Stimulated activated CD8-positive, alpha-beta memory T cell treated with anti-CD3 and anti-CD28 coated beads, Interleukin-2, amount 100 ng/mL, for 1 hour (primary cell): ENCODE measurements at places on chromosomes 13 and 19.

- DNase-seq, result peak; percentile 50
Observed at GRCh38 chr19:42401365-42402303, 11.5 kb upstream of the CNFN start.

- DNase-seq, result no peak
Observed at GRCh38 chr13:37001921-37002250, 1.3 kb downstream of the EXOSC8 start.

DNA sequence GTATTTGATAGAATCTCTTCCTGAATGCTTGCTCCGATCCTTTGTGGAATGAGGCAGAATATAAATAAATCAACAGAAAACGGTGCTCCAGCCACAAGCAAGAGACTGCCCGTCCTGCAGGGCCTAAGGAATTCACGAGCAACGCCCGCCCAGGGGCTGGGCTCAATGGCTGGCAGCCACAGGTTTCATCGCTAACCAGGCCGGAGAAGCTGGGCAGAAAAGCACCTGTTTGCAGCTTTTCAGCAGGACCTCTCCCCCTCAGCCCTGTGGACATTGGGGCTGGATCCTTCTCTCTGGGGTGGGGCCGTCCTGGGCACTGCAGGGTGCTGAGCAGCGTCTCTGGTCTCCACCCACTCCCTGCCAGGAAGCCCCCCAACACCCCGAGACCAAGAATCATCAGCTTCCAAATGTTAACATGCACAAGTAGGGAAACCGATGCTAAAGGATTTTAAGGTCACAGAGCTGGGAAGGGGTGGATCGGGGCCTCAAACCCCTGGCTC, 102.5 kb downstream of the GADD45B start:
- no peak for DNase-seq

DNA sequence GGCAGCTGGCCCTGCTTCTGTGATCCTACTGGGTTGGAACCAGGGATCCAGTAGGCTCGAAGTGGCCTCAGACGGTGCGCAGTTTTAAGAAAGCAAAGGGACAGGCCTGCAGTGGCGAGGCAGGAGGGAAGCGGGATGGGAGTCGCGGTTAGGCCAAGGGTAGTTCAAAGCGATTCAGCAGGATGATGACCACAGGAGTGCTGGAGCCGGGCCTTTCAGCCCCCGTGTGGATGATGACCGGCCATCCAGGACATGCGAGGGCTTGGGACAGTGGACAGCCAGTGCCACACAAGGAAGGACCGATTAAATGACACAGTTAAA, 854 bp downstream of the RNASEH2B start:
- no peak for DNase-seq

DNA sequence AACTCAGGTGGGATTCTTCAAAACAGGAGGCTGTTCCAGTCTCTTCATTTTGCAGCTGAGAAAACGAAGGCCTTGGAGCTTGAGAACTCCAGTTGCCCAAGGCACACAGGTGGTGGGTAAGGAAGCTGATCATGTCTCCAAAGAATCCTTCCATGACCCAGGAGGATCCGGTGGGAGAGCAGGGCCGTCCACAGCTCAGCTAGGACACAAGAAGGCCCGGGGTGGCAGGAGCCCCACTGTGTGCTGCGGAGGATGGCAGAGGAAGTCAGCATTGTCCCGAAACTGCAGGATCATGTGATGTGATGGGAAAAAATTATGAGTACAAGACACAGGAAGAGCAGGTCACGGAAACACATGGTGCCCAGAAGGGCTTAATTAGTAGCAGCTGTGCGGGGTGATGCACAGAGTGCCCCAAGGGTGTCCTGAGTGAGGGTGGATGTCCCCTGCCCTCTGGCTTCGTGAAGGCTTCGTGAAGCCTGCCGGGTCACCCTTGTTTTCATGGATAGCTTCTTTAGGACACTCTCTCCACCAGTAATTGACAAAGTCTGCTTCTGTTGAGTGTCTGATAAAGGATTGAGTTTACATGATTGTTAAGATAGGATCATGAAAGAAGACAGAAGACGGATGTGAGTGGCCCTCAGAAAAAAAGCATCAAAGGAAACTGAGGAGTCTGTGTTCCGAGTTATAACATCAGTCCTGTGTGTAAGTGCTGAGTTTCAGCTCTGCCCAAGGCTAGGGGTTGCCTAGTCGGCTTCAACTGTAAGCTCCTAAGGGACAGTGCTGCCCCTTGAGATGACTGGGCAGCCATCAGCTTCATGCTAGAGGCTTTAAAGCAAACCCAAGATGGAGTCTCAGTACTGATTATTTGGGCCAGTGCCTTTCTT, 33.8 kb upstream of the SACS start:
- DNase-seq, result no peak

DNA sequence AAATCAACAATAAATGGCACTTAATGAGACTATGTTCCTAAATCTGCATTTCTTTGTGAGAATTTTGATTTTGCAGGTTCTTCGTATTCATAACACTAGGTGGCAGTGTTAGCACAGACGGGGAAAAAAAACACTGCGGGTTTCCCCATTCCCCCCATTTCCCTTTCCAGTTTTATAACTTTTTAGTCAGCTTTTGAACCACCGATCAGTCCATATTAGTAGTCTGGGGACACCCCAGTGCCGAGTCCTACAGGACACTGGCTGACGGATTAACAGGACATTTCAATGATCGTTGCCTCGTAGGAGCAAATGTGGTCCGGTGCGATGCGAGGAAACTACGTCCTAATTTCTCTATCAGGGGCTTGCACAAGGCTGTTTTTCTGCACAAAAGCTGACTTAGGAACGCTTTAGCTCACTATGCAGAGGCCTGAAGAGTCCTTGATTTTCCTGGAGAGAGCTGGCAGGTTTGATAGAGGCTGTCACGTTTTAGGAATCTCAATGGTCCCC, 234.3 kb downstream of the LMO7 start:
- no peak for DNase-seq

DNA sequence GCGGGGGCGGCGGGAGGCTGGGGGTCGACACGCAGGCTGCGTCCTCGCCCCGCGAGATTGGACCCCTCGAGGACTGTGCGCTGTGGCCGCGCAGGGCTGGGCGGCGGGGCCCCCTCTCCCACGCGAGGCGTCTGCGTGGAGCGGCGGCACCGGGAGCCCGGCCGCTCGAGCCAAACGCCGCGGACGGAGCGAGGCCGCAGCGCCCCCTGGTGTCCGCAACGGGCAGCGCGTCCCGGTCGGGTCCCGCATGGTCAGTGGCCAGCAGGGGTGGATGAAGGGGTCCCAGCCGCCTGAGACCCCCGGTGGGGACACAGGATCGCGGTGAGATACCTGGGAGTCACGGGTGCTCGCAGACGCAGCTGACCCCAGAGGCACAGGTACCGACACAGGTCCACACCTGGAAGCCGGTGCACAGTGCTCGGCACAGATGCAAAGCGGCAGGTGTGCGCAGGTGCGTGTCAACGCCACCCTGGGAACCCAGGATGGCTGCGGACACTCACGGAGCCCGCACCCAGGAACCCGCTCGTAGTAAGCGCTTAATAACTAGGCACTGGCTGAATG, 2.1 kb upstream of the CIRBP start:
- peak; percentile 57 for DNase-seq

GRCh38 chr13:109333893-109334651, 452.3 kb downstream of the IRS2 start:
- no peak for DNase-seq

DNA sequence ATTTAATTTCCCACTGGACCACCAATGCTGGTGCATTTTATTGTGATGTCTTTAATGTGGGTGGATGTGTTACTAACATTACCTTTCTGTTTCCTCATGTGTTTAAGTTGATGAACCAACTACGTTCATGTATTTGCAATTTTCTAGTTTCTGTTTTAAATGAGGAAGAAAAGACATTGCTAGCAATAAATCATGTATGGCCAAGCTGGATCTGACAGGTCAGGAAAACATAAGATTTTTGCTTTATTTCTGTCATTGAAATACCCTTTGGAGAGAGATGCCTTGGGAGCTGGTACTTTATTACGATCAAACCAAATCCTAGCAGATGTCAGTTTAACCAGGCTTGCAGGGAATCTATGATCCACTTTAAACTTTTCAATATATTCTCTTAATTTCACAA, 553.2 kb downstream of the RFC3 start:
- DNase-seq, result no peak

DNA sequence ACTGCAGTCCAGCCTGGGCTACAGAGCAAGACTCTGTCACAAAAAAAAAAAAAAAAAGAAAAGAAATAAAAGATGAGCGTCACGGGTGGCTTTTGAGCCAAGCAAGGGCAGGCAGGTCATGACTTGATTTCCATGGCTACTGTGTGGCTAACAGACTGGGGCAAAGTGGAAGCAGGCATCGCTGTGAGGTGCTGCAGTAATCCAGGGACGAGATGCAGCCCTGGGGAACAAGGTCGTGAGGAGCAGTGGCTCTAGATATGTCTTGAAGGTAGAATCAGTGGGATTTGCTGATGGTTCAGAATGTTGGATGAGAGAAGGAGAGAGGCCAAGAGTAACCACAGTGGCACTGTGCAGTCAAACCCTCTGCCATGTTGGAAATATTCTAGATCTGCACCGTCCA, 14.2 kb downstream of the HAS1 start:
- DNase-seq, result no peak

DNA sequence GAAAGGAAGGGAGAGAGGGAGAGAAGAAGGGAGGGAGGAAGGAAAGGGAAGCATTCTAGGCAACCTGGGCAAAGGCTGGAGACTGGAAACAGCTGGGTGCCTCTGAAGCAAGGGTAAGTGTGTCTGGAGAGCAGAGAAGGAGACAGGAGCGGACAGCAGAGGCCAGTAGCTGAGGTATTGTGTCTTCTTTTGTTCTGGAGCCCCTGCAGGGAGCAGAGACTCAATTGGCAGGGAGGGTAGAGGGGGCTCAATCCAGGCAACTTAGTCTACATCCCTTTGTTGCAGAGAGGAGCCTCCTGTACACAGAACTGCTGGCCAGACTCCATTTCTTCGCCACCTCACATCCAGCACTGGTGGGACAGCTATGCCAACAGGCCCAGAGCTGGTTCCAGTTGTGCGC, 53.2 kb downstream of the NWD1 start:
- no peak for DNase-seq

DNA sequence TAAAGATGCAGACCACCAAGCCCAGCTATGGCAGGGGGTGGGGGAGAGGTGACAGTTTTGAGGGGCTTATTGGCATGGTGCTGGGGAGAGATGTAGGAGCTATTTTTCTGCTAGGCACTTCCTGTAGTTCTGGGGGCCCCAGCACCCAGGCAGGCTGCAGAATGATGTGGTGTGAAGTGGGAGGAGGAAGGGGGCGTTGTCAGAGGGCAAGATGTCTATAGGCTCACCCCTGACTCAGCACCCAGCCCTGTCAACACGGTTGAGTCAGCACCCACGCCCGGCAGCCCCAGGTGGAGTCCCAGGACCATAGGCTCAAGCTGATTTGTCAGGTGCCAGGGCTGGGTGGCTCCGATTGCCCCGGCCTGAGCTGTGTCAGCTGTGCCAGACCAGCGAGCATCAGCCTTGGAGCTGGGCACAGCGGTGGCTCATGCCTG, 5.8 kb downstream of the KLF2 start:
- peak; percentile 76 for DNase-seq

DNA sequence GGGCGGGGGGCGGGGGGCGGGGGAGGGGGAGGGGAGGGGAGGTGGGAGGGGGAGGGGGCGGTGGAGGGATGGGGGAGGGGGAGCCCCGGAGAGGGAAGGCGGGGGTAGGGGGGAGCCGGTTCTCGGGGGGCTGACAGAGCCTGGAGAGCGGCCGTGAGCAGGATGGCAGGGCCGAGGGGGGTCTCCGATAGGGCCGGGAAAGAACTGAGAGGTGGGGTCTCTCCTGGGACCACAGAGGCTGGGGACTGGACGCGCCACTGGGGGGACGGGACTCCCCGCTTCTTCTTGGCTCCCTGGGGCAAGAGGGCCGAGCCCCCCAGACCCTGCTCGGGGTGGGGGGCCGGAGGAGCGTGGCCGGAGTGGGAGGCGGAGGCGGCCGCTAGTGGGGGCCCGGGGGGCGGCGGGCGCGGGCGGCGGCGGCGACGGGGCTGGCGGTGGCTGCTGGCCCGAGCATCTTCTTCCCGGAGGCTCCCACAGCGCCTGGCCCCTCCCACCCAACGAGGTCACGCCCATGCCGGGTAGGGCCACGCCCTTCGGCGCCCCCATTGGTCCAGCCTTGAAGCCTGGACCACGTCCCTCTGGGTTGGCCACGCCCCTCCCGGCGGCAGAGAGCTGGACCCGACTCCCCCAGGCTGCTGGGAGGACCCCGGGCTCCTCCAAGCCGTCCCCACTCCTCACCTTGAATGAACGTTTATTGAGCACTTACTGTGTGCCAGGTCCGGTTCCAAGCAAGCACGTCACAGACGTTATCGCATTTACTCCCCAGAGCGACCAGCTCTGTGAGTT, at the start of gene NOVA2:
NOVA2 (minus strand) TSS at position 313 of the 786 bp plus-strand sequence. CDS start 514 bp downstream, outside the sequence.
- no peak for DNase-seq

DNA sequence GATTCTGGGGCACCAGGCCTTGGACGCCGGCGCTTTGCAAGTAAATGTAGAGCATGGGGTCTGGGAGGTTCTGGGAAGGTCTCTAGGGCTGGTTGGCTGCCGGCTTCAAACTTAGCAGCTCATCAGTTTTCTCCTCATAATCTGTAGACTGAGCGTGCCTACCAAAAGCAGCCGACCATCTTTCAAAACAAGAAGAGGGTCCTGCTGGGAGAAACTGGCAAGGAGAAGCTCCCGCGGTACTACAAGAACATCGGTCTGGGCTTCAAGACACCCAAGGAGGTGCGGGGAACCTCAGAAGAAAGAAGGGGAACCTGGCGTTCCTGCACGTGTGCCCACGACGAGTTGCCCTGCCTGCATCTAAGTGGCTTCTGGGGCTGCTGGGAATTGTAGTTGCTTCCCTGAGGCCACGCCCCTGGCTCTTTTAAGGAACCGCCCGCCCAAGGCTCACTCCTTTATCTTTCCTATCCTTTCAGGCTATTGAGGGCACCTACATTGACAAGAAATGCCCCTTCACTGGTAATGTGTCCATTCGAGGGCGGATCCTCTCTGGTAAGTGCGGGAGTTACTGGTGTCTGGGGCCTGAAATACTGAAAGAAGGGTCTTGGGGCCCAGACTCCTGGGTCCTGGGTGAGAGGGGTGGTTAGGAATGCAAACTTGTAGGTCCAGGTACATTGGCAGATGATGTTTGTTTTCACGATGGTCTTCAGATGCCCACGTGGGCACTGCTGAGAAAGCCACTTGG, 984 bp downstream of the RPS11 start:
- peak; percentile 27 for DNase-seq
